Activated naive CD4-positive, alpha-beta T cell treated with Interleukin-2 at 50 U/mL for 16 hours (primary cell): ENCODE measurements at places on chromosomes 3 and 15.

GRCh38 chr3:180881065-180881801 lies 31.2 kb upstream of the FXR1 start:
- no peak for DNase-seq

DNA sequence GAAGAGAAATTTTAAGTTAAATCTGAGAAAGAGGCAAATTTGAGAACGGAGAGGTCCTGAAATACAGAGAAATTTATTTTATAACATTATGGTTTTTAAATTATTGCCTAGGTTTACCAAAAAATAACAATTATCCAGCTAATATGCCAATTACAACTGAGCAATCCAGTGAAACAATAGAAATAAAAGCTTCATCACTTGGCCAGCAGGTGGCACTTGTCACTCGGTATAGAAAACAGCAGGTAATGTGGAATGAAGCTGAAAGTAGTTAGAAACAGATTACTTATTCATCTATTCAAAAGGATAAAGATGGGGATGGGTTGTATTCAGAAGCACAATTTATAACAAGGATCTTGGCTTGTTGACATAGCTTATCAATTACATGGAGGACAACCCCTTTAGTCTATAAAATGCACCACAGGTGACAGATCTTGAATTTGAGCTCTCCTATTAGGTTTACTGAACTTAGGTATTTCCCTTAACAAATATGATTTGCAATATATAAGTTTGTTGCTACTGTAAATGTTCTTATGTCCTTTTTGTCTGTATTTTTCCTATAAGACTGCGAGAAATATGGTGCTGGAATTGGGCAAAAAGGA lies 70.1 kb upstream of the GUCA1C start:
- DNase-seq = peak; percentile 28

GRCh38 chr15:40281057-40281800 lies 1.6 kb downstream of the ANKRD63 start:
- DNase-seq = no peak

GRCh38 chr15:86854176-86854575 lies 774.5 kb downstream of the AGBL1 start:
- DNase-seq = no peak

GRCh38 chr3:183984127-183984740 lies 33.5 kb downstream of the ABCC5 start:
- DNase-seq = no peak

- no peak for DNase-seq
These were observed 16.6 kb upstream of the IREB2 start for GRCh38 chr15:78421238-78421965.

- DNase-seq = no peak
These were observed 1.3 kb downstream of the CLPX start for GRCh38 chr15:65183865-65184159.

- no peak for DNase-seq
These were observed 119.4 kb upstream of the GADL1 start for GRCh38 chr3:31013843-31014242.

- DNase-seq = no peak
These were observed 41.4 kb downstream of the PGPEP1L start for GRCh38 chr15:98966091-98966787.

- DNase-seq = no peak
These were observed 48.1 kb downstream of the RAB11A start for GRCh38 chr15:65917407-65917756.

DNA sequence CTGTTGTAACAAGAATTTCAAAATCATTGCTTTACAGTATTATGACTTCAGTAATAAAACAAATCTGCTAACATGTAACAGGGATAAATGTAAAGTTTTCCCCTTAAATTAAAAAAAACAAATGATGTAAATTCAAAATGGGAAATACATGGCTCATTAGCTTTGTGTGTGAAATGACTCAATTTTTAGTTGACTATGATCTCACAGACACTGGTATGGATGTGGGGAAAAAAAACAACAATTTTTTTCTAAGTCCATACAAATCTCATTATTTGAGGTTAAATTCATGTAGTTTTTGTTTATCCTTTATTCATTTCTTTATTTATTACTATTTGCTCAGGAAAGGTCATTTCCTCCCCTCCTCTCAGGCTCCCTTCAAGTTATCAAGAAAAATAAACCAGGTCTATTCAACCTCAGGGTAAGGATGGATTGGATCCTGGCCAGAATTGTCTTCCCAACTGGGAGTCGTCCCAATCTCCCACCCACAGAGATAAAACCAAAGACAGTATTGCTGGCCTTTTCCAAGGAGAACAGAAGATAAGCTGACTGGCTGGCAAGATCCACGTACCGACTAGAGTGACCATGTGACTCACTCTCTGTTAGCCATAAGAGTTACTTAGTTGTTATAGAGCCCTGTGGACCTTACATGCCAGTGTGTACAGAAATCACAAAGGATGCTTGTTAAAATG lies 373.3 kb downstream of the GAP43 start:
- DNase-seq = no peak

GRCh38 chr15:45630917-45631691 lies 3.7 kb upstream of the SQOR start:
- DNase-seq = no peak

GRCh38 chr15:100696452-100696851 lies 94.1 kb downstream of the ASB7 start:
- DNase-seq = no peak

DNA sequence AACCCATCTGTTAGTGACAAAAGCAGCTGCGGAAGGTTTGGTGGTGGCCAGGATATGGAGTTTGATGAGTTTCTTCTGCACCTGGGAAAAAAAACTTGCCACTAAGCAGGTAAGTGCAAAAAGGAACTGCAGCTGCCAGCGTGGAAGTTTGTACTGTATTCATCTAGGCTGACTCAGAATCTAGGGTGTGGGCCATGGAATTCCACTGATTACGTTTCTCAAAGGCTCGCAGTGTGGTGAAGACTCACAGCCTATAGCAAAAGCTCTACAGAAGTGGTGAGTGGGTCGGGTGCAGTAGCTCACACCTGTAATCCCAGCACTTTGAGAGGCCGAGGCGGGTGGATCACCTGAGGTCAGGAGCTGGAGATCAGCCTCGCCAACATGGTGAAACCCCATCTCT lies 334.6 kb upstream of the GRM7 start:
- DNase-seq = no peak

- DNase-seq = no peak
These were observed 883 bp downstream of the CFAP92 start for GRCh38 chr3:128992926-128993460.

- no peak for DNase-seq
These were observed 20.5 kb downstream of the CYP8B1 start for GRCh38 chr3:42855219-42855546.

GRCh38 chr15:57485869-57486268 lies 105.8 kb upstream of the MYZAP start:
- DNase-seq = no peak

- DNase-seq = no peak
These were observed 226.9 kb upstream of the CHRNA7 start for GRCh38 chr15:31803388-31803884.

GRCh38 chr15:33874156-33874555 lies 94.1 kb upstream of the CHRM5 start:
- no peak for DNase-seq

- no peak for DNase-seq
These were observed 34.2 kb upstream of the PRR23E start for GRCh38 chr3:127158614-127159229.

DNA sequence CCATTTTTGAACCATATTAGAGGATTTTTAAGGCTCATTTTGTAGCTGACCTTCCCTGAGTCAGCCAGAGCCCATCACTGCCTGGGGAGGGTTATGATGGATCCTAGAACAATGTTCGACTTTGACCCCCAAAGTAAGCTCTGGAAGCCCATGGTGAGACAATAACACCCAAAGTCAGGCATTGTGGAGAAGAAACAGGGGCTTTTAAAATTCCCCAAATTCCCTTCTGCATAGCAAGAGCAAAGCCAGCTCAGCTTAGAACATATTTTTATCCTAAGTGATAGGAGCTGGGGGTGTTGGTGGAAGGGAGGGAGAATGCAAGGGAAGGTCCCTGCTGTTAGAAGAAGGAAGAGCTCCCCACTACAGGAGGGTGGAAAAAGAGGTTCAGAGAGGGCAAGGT lies 4.0 kb downstream of the ITGA11 start:
- no peak for DNase-seq

DNA sequence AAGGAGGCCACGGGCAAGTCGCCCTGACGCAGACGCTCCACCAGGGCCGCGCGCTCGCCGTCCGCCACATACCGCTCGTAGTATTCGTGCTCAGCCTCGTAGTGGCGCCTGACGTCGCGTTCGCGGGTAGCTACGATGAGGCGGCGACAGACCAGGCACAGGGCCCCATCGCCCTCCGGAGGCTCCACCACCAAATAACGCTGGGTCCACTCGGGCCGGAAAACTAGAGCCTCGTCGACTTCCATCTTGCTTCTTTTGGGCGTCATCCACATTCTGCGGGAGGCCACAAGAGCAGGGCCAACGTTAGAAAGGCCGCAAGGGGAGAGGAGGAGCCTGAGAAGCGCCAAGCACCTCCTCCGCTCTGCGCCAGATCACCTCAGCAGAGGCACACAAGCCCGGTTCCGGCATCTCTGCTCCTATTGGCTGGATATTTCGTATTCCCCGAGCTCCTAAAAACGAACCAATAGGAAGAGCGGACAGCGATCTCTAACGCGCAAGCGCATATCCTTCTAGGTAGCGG lies at the start of gene EPM2AIP1:
Gene EPM2AIP1 (minus strand): TSS at position 326 of the 520 bp plus-strand sequence. CDS start 54 bp downstream, at position 272.
- no peak for DNase-seq

DNA sequence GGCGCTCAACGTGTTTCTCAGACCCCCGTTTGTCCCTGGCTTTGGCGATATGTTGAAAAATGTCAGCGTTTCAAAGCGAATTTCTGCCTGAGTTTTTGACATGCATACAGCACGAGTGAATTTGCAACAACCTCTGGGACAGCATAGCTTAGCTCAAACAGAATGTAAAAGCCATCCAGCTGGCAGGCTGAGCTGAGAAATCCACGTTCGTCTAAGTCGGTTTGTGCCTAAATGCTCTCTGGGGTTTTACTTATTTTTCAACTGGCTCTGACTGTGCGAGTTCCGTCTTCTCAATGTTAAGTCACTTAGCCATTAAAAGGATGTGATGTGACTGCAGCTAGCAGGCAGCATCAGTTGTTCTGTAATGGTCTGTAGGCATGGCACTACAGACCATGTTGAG lies 243.5 kb upstream of the SLCO3A1 start:
- DNase-seq = no peak

DNA sequence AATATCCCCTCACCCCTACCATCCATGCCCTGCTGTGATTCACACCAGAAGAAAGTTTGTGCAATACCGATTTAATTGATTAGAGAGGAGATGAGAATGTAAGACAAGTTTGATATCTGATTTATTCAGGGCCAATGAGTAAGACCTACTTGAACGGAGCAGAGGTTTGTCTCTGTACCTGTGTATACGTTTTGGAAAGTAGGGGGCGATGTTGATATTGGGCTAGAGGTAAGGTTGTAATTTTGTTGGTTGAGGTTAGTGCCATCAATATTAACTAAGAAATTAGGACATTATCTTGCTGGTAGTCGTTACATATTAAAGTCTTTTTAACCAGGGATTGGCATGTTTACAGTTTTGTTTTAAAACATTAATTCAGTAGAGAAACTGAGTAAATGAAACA lies 20.5 kb downstream of the EAF2 start:
- DNase-seq = no peak

DNA sequence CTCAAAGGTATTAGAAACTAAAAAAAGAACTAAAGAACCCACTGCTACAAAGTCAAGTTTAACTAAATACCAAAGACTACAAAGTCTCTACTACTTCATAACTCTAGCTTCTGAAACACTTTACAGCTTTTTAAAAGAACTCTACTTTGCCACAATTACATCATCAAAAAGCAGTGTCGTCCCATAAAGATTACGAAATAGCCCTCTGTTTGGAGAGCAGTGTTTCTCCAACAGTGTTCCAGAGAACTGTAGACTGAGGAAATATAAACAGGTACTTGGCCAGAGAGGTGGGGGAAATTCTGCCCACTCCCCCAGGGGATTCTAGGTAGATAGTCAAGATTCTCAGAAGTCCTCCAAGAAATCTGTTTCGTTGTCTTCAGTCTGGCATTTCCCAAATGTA lies 225.6 kb downstream of the PDZRN3 start:
- no peak for DNase-seq

GRCh38 chr3:119826711-119827608 lies 45.1 kb downstream of the NR1I2 start:
- no peak for DNase-seq

- no peak for DNase-seq
These were observed 20.0 kb upstream of the TEX55 start for GRCh38 chr3:119125742-119126504.

DNA sequence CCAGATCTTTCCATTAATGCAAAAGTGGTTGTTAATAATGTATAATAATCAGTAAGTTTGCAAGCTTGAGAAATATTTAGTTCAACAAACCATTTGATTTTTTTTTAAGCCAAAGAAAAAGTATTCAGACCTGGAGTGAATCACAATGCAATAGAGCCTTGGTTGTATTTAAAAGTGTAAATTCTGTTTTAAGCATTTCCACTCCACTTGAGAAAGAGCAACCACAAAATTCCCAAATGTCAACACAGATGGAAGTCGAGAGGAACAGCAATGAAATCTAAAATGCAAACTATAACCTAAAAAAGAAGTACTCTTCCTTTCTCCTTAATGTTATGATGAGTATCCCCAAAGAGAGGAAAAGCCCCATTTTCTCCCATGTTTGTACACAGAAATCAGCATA lies 20.2 kb downstream of the GBE1 start:
- no peak for DNase-seq

DNA sequence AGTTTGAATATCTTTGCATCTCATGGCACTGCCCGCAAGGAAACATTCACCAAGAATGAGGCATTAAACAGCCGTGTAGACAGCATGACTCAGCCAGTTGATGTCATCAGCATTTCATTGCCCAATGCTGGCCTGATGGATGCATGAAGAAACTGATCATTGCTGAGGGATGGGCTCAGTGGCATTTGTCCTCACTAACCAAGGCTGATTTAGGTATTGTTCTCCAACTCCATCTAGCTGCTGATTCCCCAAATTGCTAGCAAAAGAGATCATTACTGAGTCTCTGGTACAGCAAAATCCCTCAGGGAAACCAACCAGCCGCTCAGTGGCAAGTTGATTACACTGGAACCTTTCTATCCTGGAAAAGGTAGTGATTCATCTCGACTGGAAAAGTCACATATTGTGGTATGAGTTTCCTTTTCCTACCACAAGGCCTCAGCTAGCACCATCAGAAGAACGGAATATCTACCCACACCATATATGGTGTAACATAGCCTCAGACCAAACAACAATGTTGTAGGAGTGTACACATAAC lies 186.5 kb upstream of the GAP43 start:
- DNase-seq = no peak

DNA sequence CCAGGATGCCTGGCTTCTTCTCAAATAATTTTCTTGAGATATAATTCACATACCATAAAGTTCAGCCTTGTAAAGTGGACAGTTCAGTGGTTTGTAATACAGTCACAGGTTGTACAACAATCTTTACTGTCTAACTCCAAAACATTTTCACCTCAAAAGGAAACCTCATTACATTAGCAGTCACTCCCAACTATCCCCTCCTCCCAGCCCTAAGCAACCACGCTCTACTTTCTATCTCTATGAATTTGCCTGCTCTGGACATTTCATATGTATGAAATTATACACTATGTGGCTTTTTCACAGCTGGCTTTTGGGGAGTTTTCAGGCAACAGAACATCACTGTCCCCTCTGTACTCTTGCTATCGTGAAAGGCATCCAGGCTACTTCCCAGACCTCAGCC lies 17.5 kb downstream of the TGM5 start:
- DNase-seq = no peak
